Spinal cord (tissue), 10 donors: ENCODE measurements at places on chromosomes 2 and 18. TPM values are rescaled to one million over a fixed set of nuclear protein-coding genes. Genes with fewer than 3 reads are reported as not detected.

Gene AP1S3
- total RNA-seq: 1.8 TPM

Gene G6PC2
- total RNA-seq: 0.11 TPM

Gene C18orf63
- not detected for total RNA-seq

Gene PSMA8
- total RNA-seq: 0.20 TPM

Gene CYP27C1
- total RNA-seq: 1.0 TPM

Gene REG1B
- not detected for total RNA-seq

Gene DSC2
- total RNA-seq: 8.3 TPM
